ENCODE measurements at places on chromosomes 4 and X. TPM values are rescaled to one million over a fixed set of nuclear protein-coding genes. Genes with fewer than 3 reads are reported as not detected.

DNA sequence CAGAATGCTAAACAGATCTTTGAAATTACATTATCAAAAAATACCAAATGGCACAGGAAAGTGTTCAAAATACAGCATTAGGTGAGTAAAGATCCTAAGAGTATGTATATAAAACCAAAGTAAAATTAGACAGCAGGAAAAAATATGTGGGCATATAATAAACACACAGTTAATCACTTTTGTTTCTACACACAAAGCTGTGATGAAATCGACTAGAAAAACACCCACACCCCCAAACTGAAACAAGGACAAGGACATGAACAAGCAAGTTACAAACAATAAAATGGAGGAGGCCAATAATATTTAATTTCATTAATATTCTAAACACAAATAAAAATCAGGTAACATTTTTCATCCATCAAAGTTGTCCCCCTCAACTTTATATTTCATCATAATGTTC, 143.2 kb downstream of the FRYL start:
- no peaks in the 10 kb centered on the region for H3K27me3 ChIP-seq
- peaks cover 8% of the 10 kb centered on the region for H3K36me3 ChIP-seq
- no peak for DNase-seq
- no peak overlapping the region for H3K4me3 ChIP-seq
- H3K27ac ChIP-seq, result no peak overlapping the region

GRCh38 chrX:71612256-71612655, 6.1 kb downstream of the CXCR3 start:
- H3K4me3 ChIP-seq, result no peak overlapping the region
- H3K4me1 ChIP-seq, result peaks cover 59% of the 10 kb centered on the region
- H3K27me3 ChIP-seq, result no peaks in the 10 kb centered on the region
- no peak overlapping the region for H3K27ac ChIP-seq

DNA sequence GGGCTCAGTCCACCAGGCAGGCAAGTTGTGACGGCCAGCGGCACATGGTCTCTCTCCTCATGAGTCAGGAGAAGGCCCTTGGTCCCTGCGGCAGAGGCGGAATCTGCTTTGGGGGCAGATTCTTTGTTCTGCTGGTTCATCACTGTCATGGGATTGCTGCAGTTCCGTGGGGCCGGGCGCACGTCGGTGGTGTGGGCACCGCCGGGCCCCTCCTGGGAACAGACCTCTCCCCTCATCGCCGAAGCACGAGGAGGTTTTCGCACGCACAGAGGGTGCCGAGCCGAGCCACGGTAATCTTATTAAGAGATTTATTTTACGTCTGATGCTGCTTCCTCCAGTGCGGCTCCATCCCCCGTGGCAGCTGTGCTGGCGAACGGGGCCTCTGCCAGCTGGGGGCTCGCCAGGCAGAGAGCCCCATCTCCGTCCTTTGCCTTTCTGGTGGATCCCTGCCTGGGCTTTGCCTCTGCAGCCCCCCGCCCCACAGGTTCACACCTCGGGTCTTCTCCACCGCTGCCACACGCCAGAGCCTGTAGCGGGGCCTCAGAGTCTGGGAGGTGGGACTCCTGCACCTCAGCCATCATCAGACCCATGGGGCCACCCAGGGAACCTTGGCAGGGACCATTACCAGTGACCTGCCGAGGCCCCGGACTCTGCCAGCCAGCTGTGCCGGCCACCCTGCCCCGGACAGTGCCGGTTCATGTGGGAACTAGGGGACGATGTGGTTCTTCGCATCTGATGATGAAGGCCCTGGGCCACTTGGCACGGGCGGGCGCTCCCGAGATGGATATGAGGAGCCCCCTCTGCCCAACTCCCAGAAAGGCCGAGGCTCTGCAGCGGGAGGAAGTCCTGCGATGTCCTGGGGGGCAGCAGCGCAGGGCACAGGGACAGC, 86.7 kb upstream of the NKX1-1 start:
- no peaks in the 10 kb centered on the region for H3K4me1 ChIP-seq
- no peak for DNase-seq
- H3K27ac ChIP-seq, result no peak overlapping the region
- H3K4me3 ChIP-seq, result no peak overlapping the region
- H3K27me3 ChIP-seq, result no peaks in the 10 kb centered on the region

GRCh38 chrX:118973389-118974087, 880 bp upstream of the LONRF3 start:
- no peak overlapping the region for H3K27ac ChIP-seq
- DNase-seq, result no peak
- H3K4me1 ChIP-seq, result peaks cover 15% of the 10 kb centered on the region
- H3K27me3 ChIP-seq, result peaks cover 32% of the 10 kb centered on the region
- H3K4me3 ChIP-seq, result no peak overlapping the region

DNA sequence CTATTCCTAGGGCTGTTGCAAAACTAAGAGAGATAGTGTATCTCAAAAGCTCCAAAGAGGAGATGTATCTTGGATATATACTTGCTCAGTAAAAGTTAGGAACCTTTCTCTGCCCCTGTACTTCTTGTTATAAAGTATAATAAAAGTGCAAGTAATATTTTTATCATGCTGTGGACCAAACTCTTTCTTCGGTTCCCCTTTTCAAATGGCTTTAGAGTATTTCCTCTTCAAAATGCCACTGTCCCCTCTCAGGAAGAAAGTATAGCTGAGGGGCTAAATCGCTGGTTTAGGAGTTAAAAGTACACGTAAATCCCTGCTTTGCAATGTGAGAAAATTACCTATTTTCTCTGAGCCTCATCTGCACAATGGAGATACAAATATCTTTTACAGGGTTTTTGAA, 169.1 kb upstream of the FTHL17 start:
- H3K27ac ChIP-seq, result no peak overlapping the region
- no peaks in the 10 kb centered on the region for H3K4me1 ChIP-seq
- no peaks in the 10 kb centered on the region for H3K27me3 ChIP-seq
- no peaks in the 10 kb centered on the region for H3K36me3 ChIP-seq

MAGED4 gene
- total RNA-seq, result 1.2 TPM

GRCh38 chrX:13651150-13651549, 1.8 kb upstream of the TCEANC start:
- no peak overlapping the region for H3K27ac ChIP-seq
- H3K4me1 ChIP-seq, result peaks cover 38% of the 10 kb centered on the region
- H3K27me3 ChIP-seq, result no peaks in the 10 kb centered on the region
- DNase-seq, result no peak
- peaks cover 7% of the 10 kb centered on the region for H3K36me3 ChIP-seq
- H3K4me3 ChIP-seq, result no peak overlapping the region

GRCh38 chr4:108527723-108528122, 92.7 kb upstream of the RPL34 start:
- H3K4me3 ChIP-seq, result peak overlapping the region; percentile 32
- H3K27ac ChIP-seq, result peak overlapping the region; percentile 59
- peaks cover 47% of the 10 kb centered on the region for H3K4me1 ChIP-seq

GRCh38 chr4:184396570-184397515, 77.5 kb downstream of the IRF2 start:
- peak overlapping the region; percentile 58 for H3K27ac ChIP-seq
- no peak overlapping the region for H3K4me3 ChIP-seq
- H3K36me3 ChIP-seq, result peaks cover 94% of the 10 kb centered on the region
- H3K27me3 ChIP-seq, result no peaks in the 10 kb centered on the region
- DNase-seq, result no peak

- H3K27ac ChIP-seq, result no peak overlapping the region
- H3K4me3 ChIP-seq, result no peak overlapping the region
- peaks cover 21% of the 10 kb centered on the region for H3K27me3 ChIP-seq
- no peaks in the 10 kb centered on the region for H3K4me1 ChIP-seq
- no peak for DNase-seq
Measured at GRCh38 chr4:6435010-6435409, 37.4 kb downstream of the PPP2R2C start.

BBS12 gene
- 5.0 TPM for total RNA-seq

DNA sequence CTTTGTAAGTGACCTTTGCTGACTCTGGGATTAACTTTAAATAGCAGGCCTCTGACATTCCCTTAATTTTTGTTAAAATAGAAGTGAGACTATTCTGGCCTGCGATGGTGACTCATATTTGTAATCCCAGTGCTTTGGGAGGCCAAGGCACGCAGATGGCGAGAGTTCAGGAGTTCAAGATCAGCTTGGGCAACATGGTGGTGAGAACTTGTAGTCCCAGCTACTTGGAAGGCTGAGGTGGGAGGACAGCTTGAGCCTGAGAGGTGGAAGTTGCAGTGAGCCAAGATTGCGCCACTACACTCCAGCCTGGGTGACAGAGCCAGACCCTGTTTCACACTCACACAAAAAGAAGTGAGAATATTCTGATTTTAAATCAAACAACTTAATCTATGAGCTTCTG, 27.3 kb downstream of the ZNF330 start:
- no peak overlapping the region for H3K27ac ChIP-seq
- peaks cover 34% of the 10 kb centered on the region for H3K4me1 ChIP-seq
- peaks cover 2% of the 10 kb centered on the region for H3K36me3 ChIP-seq
- no peak overlapping the region for H3K4me3 ChIP-seq

GRCh38 chr4:182884040-182884439, 33.1 kb downstream of the DCTD start:
- no peak overlapping the region for H3K27ac ChIP-seq
- no peak for DNase-seq
- no peaks in the 10 kb centered on the region for H3K27me3 ChIP-seq
- H3K4me1 ChIP-seq, result no peaks in the 10 kb centered on the region
- H3K4me3 ChIP-seq, result no peak overlapping the region

GRCh38 chrX:46849933-46850332, 13.1 kb downstream of the RP2 start:
- no peak overlapping the region for H3K27ac ChIP-seq
- H3K36me3 ChIP-seq, result peaks cover 20% of the 10 kb centered on the region
- H3K4me3 ChIP-seq, result no peak overlapping the region
- DNase-seq, result no peak

DNA sequence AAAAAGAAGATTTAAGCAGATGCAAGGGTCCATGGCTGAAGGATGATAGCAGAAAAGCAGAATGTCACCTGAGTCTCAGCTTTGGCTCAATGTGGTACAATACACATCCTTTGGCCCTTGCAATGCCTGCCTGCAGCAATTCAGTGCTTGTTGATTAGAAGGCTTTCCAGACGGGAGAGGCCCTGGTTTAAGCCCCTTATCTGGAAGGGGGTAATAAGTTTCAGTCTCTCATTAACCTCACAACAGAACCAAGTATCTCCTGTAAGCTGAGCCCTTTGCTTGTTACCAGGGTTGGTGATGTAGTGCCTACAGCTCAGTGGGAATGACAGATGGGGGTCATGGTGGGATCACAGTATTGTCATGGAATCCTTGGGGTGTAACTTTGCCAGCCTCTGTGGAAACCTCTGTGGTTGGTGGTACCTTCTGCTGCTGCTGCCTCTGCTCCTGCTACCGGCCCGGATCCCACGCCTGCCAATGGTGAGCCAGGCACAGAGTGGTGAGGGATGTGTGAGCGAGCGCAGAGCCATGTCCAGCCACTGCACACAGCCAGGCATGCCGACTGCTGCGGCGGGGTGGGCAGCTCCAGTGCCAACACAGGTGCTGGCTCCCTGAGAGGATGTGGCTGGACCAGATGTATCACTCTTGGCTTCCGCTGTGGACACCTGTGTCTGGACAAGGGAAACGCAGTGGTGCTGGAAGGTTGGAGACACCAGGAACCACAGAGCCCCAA, 81.2 kb downstream of the ADRA2C start:
- H3K4me3 ChIP-seq, result no peak overlapping the region
- peaks cover 4% of the 10 kb centered on the region for H3K27me3 ChIP-seq
- H3K36me3 ChIP-seq, result no peaks in the 10 kb centered on the region
- no peaks in the 10 kb centered on the region for H3K4me1 ChIP-seq
- DNase-seq, result no peak

DNA sequence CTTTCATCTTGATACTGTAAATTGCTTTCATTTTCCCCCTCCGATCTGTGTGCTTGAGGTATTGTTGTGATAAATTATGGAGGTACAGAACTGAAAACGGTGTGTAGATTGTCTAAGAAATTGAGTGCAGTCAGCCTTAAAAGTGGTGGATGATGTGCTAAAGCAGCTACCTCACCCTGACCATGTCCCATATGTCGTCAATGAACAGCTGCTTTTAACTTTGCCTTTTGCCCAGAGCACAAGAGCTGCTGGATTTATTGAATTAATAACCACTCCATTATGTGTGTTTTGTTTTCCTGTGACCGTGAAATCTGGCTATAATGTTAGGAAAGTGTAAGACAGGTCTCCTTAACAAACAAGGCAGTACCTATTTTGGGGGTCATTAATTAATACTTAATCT, 581.9 kb upstream of the PITX2 start:
- no peak overlapping the region for H3K27ac ChIP-seq
- H3K4me3 ChIP-seq, result no peak overlapping the region
- H3K36me3 ChIP-seq, result no peaks in the 10 kb centered on the region

UGT2A3 gene
- total RNA-seq, result not detected

DNA sequence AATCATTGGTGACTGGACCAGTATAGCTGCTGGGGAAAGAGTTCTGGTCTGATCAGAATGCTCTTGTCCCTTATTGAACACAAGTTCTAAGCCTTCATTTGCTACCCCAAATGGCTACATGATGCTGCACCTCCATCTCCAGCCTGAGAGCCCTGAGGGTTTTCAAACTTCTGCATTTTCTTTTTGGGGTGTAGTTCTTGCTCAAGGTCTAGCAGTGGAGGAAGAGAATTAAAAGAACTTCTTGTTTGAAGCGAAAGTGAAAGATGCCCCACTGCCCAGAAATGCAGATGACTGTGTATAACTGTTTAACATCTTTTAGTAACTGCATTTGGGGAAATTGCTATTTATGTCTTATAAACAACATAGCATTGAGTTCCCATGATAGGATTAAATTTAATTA, 38.5 kb downstream of the LAMTOR3 start:
- peak overlapping the region; percentile 36 for H3K4me3 ChIP-seq
- peak; percentile 43 for DNase-seq
- peaks cover 70% of the 10 kb centered on the region for H3K36me3 ChIP-seq
- no peaks in the 10 kb centered on the region for H3K27me3 ChIP-seq

- no peak overlapping the region for H3K27ac ChIP-seq
- DNase-seq, result no peak
Measured at GRCh38 chr4:164888096-164888715, 11.2 kb downstream of the APELA start.

- H3K36me3 ChIP-seq, result peaks cover 43% of the 10 kb centered on the region
- no peak for DNase-seq
- no peaks in the 10 kb centered on the region for H3K27me3 ChIP-seq
- peak overlapping the region; percentile 82 for H3K4me3 ChIP-seq
- peaks cover 61% of the 10 kb centered on the region for H3K4me1 ChIP-seq
- H3K27ac ChIP-seq, result peak overlapping the region; percentile 95
Measured at GRCh38 chrX:136778916-136779315, 1.8 kb downstream of the ARHGEF6 start.

GRCh38 chr4:152097371-152097770, 336.6 kb upstream of the GATB start:
- DNase-seq, result no peak
- H3K27me3 ChIP-seq, result no peaks in the 10 kb centered on the region

Data from activated CD4-positive, alpha-beta memory T cell treated with anti-CD3 and anti-CD28 coated beads, Interleukin-2, amount 10 ng/mL, durations not matched to agents 7 days and 5 days (primary cell).